Activated T-cell treated with anti-CD3 and anti-CD28 coated beads, Interleukin-2, amount 50 U/mL, for 72 hours (primary cell): ENCODE measurements at places on chromosomes 2 and 18. TPM values are rescaled to one million over a fixed set of nuclear protein-coding genes. Genes with fewer than 3 reads are reported as not detected.

- DNase-seq: no peak
Measured at GRCh38 chr2:652881-653480, 24.2 kb downstream of the TMEM18 start.

GRCh38 chr2:170928036-170928823, 823 bp upstream of the GORASP2 start:
- DNase-seq: peak; percentile 15

DNA sequence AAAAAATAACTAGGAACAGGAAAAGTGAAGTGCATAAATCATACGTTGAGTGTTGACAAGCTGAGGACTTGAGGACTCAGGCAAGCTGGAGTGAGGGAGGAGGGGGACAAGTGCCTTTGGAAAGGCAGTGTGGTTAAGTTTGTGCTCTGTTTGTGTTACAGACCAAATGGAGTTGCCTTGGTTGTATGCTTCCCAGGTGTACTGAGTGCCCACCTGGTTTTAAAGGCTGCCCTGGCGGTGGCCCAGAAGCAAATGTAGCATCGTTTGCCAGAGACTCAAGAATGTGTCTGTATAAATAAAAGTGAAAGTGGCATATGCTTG, 240.9 kb downstream of the PRKCE start:
- no peak for DNase-seq

DNA sequence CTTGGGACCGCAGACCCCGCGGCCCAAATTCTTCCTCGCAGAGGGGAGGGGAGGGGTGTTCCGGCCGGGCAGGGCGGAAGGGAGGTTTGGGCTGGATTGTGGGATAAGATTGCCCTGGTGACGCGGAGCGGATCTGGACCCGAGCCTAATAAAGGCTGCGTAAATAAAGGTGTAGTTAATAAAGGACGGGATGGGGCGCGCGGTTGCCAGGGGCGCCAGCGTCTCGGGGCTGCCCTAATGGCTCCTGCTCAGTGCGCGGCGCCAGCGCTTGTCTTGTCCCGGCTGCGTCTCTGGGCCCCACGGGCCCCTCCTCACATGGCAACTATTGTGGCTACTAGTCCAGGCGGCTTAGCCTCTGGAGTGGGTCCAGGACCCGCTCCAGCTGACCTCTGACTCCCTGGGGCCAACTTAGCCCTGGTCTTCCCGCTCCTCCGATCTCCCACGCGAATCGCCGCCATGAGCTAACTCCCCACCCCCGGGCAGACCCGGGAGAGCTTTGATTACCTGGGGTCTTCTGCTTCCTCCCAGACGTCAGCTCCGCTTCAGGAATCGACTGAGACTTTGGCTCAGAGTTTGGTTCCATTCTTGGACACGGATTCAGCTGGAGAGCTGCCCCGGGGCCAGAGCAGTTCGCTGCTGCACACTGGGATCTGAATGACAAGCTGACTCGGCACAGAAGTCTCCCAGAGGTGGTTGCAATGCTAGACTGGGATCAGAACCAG, 36.5 kb downstream of the SLC25A52 start:
- DNase-seq: no peak

The CDH2 gene
- total RNA-seq: 0.07 TPM

GRCh38 chr2:25598911-25599310, 74.5 kb downstream of the DTNB start:
- DNase-seq: no peak

DNA sequence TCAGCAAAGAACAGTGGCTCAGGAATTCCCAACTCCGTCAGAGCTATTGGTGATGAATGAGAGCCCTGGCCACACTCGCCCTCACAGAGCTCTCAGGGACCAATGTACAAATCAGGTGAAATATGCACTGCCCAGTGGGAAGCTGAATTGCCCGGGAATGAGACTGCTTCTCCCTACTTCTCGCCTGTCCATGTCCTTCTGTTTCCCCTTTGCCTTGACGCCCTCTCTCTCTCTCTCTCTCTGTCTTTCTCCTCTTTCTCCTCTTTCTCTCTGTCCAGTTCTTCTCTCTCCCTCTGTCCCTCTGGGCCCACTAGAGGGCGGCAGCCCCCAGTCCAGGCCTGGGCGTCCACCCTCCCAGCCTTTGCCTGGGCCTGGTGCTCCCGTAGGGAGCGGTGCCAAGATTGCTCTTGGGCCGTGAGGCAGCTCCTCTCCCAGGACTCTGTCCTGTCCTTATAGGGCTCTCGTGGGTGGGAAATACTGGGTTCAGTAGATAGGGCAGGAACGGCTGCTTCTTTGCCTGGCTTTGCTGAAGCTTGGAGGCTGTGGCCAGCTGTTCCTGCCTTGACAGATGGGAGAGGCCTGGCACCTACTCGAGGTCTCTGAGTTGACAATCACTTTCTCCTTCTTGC, 28.4 kb upstream of the PUM2 start:
- DNase-seq: no peak

- no peak for DNase-seq
Measured at GRCh38 chr2:30688956-30689401, 118.3 kb downstream of the CAPN13 start.

The LGALSL gene
- 2.0 TPM for total RNA-seq

DNA sequence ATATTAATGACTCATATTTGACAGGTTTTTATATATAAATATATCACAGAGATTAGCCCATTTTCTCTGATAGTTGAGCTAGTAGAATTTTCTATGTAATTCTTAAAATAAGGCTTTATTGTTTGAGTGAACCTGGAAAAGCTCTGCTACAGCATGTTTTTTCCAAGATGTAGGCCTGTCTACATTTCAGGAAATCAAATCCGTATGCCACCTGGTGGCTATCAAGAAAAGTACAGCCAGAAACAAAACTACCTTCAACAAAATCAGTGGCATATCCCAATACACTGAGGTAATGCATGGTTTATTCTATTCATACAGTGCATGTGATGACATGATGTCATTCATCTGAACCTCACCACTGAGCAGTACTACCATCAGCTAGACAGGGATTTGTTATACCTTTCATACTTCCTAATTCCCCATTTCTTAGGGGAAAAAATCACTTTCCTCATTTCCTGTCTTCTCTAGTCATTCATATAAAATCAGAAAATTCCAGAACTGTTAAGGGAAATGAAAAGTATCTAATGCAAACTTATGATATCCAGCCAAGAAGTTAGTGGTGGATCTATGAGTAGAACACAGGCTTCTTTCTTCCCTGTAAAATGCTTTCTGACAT, 310.4 kb upstream of the SYT4 start:
- no peak for DNase-seq

The STARD6 gene
- total RNA-seq: not detected

The CHRNG gene
- not detected for total RNA-seq

The ADRA2B gene
- 2.1 TPM for total RNA-seq

The MTCL1 gene
- total RNA-seq: 0.38 TPM

DNA sequence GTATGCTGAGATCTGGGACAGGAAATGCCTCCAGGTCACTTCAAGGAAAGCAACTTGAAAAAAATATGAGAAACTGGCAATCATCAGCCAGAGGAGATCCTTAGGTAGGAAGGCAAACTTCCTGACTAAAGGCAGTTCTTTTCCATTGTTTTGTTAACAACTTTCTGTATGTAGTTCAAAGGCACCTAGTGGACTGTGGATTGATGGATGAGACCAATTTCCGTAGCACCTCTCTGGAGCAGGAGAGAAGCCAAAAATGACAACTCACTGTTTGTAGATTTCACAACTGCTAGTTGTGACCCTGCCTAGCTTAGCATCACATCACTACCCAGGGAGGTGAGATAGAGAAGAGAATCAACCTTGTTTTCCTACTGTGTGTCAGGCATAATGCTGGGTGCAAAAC, 21.8 kb upstream of the NOSTRIN start:
- DNase-seq: no peak

The IL18R1 gene
- total RNA-seq: 56.5 TPM

DNA sequence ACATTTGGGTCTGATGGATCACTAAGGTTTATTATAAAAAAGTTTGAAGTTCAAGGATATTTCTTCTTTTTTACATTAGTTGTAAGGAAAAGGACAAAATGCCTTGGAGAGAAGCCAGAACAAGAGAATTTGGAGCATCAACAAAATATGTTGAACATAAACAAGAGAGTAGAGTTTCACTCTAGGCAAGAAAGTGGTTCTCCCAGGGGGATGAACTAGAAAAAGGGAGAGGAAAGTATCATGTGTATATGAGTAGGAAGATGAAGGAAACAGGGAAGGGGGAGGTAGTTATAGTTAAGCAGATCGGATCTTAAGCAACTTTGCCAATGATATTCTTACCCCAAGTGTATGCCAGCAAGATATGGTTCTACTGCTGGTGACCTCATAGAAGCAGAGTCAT, 63.8 kb upstream of the GALNT3 start:
- no peak for DNase-seq

The IL36G gene
- total RNA-seq: not detected

GRCh38 chr2:210442457-210442856, 34.1 kb downstream of the LANCL1 start:
- DNase-seq: no peak

DNA sequence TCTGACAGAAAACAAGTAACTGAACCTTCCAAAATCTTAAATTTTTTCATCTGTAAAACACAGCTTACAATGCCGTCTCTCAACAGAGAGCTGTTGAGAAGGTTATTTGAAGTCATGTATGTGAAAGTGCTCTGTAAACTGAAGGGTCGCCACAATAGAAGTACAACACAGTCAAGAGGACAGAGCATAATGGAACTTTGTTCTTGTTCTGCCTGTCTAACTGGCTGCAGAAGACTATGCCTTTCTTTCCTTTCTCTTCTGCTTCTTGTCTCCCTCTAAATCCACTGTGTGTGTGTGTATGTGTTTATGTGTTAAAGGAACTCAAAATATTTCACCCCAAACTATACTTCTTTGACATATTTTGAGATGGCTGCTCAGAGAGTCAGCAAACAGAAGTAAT, 365.8 kb upstream of the RND3 start:
- no peak for DNase-seq

DNA sequence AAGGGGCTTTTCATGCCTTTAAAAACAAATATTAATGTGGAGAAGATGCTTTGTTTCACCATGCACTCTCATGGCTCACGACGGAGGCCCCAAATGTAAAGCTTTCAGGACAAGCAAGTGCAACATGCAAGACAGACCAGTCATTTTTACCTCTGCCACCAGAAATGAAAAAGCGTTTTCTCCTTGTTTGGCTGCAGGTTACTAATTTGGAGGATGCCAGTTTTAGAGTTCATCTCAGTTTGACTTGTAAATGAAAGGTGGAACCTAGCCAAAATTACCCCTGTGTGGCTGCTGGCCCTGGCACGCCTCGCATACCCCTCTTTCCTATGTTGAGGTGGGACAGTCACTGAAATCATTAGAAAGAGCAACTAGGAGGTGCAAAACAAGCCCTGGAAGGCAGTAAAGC, 138.6 kb downstream of the BCL2 start:
- DNase-seq: peak; percentile 67

The UGT1A9 gene
- total RNA-seq: not detected

The GRP gene
- total RNA-seq: not detected

The TMEM198 gene
- 4.5 TPM for total RNA-seq

The STK16 gene
- 36.8 TPM for total RNA-seq

The TXNL1 gene
- 66.2 TPM for total RNA-seq

GRCh38 chr2:28074137-28074536, 183.6 kb downstream of the BABAM2 start:
- no peak for DNase-seq

- DNase-seq: no peak
Measured at GRCh38 chr2:156147594-156148330, 184.8 kb downstream of the NR4A2 start.

The ERMN gene
- total RNA-seq: 3.5 TPM

- DNase-seq: no peak
Measured at GRCh38 chr18:34329840-34330239, 105.1 kb upstream of the NOL4 start.

DNA sequence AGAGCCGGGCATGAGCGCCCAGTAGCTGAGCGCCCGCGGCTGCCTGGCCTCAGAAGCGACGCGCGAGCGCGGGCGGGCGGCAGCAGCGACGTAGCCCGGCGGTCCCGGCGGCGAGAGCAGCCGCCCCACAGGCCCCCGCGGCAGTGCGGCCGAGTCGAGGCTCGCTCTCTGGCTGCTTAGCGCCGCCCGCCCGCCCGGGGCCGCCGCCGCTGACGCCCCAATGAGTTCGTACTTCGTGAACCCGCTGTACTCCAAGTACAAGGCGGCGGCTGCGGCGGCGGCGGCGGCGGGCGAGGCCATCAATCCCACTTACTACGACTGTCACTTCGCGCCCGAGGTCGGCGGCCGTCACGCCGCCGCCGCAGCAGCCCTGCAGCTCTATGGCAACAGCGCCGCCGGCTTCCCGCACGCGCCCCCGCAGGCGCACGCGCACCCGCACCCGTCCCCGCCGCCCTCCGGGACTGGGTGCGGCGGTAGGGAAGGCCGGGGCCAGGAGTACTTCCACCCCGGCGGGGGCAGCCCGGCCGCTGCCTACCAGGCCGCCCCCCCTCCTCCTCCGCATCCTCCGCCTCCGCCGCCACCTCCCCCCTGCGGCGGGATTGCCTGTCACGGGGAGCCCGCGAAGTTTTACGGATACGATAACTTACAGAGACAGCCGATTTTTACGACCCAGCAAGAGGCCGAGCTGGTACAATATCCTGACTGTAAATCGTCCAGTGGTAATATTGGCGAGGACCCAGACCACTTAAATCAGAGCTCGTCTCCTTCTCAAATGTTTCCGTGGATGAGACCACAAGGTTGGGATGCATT, 847 bp downstream of the HOXD8 start:
- DNase-seq: peak; percentile 50

DNA sequence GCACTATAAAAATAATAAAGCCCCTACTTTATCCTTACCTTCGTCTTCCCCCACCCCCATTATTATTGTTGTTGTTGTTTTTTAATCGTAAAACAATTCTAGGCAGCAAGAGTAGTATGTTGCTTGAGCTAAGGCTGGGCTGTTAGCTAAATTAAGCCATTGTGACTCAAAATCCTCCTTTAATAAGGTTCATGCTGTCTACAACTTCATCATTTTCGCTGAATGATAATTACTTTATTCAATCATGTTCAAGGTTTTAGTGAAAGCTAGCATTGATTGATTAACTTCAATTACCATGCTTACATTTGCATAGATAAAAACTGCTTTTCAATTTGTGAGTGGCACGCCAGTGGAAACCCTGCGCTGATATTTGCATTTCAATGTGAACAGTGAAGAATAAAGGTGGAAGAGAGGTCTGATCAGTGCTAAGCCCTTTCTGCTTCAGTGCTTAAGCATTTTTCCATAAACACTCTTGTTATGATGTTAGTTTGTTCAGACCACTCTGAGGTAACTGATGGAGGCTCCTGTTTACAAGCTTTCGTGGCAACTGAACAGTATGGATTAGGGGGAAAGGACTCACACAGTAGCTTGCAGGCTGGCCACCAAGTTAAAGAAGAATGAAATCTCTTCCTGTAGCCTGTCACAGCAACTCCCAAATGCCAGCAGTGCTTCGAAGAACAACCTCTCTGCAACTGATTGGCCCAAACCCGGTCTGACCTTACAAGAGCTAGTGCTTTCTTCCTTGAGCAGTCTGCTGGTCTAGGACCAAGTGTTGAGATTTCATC, 156.8 kb downstream of the GPD2 start:
- DNase-seq: no peak

DNA sequence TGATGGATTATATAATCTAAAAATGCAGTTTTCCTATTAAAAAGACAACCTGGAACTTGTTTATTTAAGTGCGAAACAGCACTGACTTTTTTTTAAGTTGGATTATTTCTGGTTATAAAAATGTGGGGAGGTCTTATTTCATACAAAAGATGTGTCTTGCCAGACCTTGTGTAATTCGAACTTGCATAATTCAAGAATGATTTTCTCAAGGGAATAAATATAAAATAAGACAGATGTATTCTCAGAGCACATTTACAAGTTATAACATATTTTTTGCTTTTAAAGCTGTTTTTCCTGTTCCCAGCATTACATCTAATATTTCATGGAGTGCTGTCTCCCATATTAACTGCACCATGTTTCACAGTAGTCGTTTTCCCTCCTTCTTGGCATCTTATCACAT, 263.1 kb downstream of the CDH20 start:
- no peak for DNase-seq

- DNase-seq: no peak
Measured at GRCh38 chr2:229314117-229314516, 43.0 kb upstream of the PID1 start.
